NCI-H1105 (cell line): ENCODE measurements at places on chromosomes 16 and 17.

GRCh38 chr16:47713225-47713595 is 252.1 kb downstream of the PHKB start:
- DNase-seq, result no peak

- no peak for DNase-seq
Measured at GRCh38 chr16:51854401-51854951, 692.5 kb downstream of the TOX3 start.

GRCh38 chr17:69058165-69058564 is 2.6 kb downstream of the ABCA9 start:
- DNase-seq, result no peak

DNA sequence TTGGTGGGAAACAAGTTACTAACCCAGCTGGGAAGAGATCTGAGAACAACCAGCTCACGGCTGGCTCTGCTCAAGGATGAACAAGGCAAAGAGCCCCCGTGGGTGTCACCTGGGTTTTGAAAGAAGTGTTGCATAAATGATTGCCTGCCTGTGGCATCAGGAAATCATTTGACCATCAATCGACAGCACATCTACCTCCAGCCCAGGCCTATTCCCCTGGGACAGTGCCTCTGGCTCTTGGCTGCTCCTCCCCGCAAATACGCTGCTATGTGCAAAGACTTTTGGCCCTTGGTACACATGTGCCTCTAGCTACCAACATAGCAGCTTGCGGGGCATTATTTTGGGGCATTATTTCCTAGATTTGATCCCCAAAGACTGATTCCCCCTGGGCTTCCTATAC is 39.4 kb upstream of the SMPD3 start:
- no peak for DNase-seq

DNA sequence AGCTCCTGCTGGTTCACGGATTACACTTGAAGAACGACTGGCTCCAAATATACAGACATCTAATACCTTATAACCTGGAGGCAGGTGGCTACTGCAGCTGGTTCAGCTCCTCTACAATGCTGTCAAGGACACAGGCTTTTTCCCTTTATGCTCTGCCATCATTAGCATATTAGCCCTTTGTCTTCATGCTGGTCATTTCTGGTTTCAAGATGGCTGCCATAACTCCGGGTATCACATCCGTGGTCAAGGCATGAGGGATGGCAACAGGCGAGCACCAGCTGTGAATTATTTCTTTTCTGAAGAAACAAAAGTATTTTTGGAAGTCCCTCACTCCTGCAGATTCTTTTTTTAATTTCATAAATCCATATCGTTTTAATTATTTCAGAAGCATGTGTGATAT is 124.3 kb upstream of the MED13 start:
- no peak for DNase-seq

- no peak for DNase-seq
Measured at GRCh38 chr16:86180244-86180643, 281.3 kb downstream of the IRF8 start.

GRCh38 chr17:7915179-7915610 is 894 bp downstream of the RNF227 start:
- DNase-seq, result peak; percentile 30

GRCh38 chr17:48122665-48123045 is 15.1 kb downstream of the SNX11 start:
- no peak for DNase-seq
